H4 (cell line): ENCODE measurements at places on chromosomes 7 and 10. TPM values are rescaled to one million over a fixed set of nuclear protein-coding genes. Genes with fewer than 3 reads are reported as not detected.

GRCh38 chr10:31770307-31770902 lies 158.2 kb downstream of the ARHGAP12 start:
- DNase-seq, result no peak

- DNase-seq, result peak; percentile 56
Measured at GRCh38 chr7:93551063-93551895, 23.2 kb downstream of the CALCR start.

DNA sequence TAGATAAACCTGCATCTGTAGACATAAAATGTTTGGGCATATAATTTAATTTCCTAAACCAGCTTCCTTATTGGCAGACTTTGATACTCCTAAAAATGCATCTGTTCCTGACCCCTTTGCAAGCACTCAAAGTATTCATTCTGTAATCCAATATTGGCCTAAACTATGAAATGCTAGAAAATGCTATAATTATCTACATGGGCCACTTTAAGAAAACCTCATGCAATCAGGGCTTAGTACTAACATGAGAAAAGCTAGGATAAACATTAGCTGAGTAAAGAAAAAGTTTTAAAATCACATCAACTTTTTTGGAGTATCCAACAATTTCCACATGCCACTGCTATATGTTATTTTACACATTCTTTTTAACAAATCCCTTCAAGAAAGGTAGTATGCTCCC lies 57.2 kb downstream of the PARD3 start:
- DNase-seq, result no peak

Gene SSMEM1
- not detected in 2 replicates for total RNA-seq

Gene SUGCT
- 2.1 and 5.0 TPM in 2 replicates for total RNA-seq

Gene NRG3
- not detected in 2 replicates for total RNA-seq

Gene GJD4
- not detected in 2 replicates for total RNA-seq

Gene VWDE
- total RNA-seq, result 2.0 and 3.1 TPM in 2 replicates

Gene CTTNBP2
- total RNA-seq, result 2.4 and 4.8 TPM in 2 replicates

- DNase-seq, result no peak
Measured at GRCh38 chr7:158270106-158270775, 317.4 kb downstream of the PTPRN2 start.

GRCh38 chr10:77643795-77644468 lies 6.3 kb upstream of the KCNMA1 start:
- DNase-seq, result peak; percentile 74

DNA sequence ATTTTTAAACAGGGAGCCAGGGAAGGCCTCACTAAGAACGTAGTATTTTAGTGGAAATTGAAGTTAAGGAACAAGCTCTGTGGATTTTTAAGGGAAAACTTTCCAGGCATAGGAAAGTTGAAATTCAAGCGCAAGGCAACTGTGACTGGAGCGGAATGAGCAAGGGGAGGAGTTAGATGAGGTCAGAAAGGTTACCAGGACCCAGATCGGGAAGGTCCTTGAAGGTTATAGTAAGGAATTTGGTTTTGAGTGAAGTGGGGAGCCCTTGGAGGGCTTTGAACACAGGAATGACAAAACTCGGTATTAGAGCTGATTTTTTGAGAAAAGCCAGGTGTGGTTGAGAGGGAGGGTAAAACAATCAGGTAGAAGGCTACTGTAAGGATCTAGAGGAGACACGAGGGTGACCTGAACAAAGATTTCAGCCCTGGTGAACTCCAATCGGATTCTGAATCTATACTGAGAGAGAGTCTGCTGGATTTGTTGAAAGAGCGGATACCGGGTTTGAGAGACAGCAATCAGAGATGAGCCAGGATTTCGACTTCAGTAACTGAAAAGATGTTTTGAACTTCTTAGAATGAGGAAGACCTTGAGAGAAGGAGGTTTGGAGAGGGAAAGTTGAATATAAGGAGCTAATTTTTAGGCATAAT lies 1013.9 kb downstream of the NRG3 start:
- no peak for DNase-seq

Gene VAX1
- not detected in 2 replicates for total RNA-seq

Gene TUBAL3
- 0.25 TPM in 1 of 2 replicates, not detected in the other for total RNA-seq

Gene MDFIC
- 16.5 and 20.7 TPM in 2 replicates for total RNA-seq

DNA sequence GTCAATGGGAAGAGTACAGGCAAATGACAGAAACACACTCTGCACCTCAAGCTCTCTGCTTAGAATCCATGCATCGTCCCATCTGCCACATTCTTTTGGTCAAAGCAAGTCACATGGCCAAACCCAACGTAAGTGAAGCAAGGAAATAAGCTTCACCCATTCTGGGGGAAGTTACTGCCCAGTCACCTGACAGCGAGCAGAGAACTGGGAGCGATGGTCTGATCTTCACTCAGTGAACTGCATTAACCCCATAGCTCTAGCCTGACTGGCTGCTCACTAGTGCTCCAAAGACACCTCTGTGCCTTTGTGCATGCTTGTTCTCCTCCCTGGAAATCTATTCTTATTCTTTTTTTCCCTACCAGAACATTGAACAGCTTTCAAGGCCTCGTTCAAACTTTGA lies 89.9 kb downstream of the APBB1IP start:
- no peak for DNase-seq

GRCh38 chr7:69585169-69585568 lies 13.1 kb upstream of the AUTS2 start:
- DNase-seq, result no peak
